ENCODE measurements at places on chromosomes 13 and 19. TPM values are rescaled to one million over a fixed set of nuclear protein-coding genes. Genes with fewer than 3 reads are reported as not detected.
A peak's percentile ranks its signal among the peaks of the same experiment; 100 is the strongest.

DNA sequence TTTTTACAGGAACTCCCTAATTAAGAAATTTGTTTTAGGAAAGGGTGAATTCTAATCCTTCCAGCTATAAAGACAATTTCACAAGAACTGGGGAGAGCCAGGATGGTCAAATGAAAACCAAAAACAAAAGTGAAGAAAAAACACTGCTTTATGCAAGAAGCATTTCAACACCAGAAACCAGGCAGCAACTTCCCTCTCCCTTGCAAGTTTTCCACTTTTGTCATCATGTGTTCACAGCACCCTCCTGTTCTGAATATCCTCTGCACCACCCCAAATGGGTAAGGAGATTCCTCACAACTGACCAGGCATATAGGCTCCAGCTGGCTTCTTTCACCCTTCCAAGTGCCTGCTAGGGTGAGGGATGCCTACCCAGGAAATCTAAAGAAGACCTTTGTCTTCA is 328.1 kb downstream of the TBC1D4 start:
- no peak for DNase-seq

DYRK1B gene
- total RNA-seq, result 11.4 TPM

GRCh38 chr13:24505256-24505655 is 7.3 kb downstream of the PARP4 start:
- no peak for DNase-seq

DNA sequence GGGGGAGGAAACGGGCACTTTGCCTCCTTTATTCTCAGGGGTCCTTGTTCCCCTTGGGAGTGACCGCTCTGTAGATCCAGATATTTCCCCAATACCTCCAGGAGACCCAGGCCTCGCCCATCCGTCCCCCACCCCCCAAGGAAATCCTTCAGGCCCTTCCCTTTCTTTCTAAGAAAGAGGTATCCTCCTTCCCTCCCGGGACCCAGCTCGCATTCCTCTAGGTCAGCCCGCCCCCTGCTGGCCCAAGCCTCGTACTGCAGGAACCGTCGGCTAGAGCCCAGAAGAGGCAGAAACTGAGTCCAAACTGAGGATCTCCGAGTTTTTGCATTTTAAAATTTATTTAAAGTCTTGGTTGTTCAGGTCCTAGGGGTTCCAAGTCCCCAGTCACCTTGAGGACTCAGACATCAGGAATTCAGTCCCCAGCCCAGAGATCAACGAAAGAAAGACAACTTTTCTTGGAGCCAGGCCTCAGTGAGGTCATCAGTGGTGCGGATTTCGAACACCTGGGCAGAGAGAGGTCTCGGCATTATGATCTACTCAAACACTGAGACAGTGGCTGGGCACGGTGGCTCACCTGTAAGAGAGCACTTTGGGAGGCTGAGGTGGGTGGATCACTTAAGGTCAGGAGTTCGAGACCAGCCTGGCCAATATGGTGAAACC is 7.5 kb upstream of the LRFN1 start:
- peak; percentile 91 for DNase-seq

DNA sequence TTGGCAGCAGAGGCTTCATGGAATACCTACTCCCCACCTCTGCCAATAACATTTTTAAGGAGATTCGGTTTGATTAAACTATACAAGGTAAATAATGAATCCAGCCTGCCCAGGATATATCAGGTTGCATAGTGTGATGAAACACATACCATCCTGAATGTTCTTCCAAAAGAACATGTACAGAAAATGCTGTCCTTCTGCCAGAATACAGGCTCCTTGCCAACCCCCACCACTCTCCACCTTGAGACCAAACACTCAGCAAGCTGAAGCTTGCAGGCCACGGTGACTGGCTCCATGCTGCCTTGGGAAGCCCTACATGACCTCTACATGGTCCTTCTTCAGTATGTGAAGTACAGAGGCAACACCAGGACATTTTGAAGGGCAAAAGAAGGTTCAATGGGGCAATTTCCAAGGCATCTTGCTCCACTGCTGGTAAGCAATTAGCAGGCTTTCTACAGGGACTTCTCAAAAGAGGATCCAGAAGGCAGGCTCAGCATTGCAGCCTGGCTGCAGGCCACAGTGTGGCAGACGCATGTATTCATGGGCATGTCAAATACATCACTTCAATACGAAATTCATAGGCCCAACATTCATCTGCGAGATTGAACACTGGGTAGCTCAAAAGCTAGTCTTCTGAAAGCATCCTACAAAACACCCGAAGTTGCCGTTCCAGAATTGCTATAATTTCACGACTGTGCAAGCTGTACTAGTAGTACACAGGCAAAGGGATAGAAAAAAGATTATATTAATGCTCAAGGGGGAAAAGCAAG is 62.4 kb upstream of the SERP2 start:
- DNase-seq, result peak; percentile 85

All from sigmoid colon (tissue), 7 donors.